ENCODE measurements at places on chromosomes 16 and 17. TPM values are rescaled to one million over a fixed set of nuclear protein-coding genes. Genes with fewer than 3 reads are reported as not detected.

The CIITA gene
- 35.1 TPM for total RNA-seq

The INCA1 gene
- total RNA-seq: 1.4 TPM

The P2RX1 gene
- total RNA-seq: 5.0 TPM

The KCNJ2 gene
- 24.2 TPM for total RNA-seq

The KRT25 gene
- total RNA-seq: not detected

The SCIMP gene
- 8.4 TPM for total RNA-seq

The TNS4 gene
- total RNA-seq: not detected

The ARL4D gene
- total RNA-seq: 9.4 TPM

The MSLN gene
- 47.8 TPM for total RNA-seq

The MMP2 gene
- total RNA-seq: 79.6 TPM

Data from upper lobe of left lung (tissue), 6 donors.